ENCODE measurements at places on chromosomes 12 and 14.

- DNase-seq, result no peak
Measured at GRCh38 chr14:81312289-81312876, 87.7 kb downstream of the STON2 start.

DNA sequence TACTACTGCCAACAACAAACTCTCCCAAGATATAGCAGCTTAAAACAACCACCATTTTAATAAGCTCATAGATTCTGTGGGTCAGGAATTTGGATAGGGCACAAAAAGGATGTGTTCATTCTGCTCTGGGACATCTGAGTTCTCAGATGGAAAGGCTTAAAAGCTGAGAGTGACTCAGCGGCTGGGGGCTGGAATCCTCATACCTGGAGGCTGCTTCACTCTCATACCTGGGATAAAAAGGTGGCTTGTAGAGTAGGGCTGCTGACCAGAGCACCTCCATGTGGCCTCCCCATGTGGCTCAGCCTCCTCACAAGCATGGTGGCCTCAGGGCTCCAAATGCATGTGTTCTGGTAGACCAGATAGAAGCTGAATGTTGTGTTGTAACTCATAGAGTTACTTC, 20.2 kb upstream of the PELI2 start:
- DNase-seq, result no peak

GRCh38 chr12:98438656-98439230, 76.6 kb upstream of the TMPO start:
- no peak for DNase-seq

DNA sequence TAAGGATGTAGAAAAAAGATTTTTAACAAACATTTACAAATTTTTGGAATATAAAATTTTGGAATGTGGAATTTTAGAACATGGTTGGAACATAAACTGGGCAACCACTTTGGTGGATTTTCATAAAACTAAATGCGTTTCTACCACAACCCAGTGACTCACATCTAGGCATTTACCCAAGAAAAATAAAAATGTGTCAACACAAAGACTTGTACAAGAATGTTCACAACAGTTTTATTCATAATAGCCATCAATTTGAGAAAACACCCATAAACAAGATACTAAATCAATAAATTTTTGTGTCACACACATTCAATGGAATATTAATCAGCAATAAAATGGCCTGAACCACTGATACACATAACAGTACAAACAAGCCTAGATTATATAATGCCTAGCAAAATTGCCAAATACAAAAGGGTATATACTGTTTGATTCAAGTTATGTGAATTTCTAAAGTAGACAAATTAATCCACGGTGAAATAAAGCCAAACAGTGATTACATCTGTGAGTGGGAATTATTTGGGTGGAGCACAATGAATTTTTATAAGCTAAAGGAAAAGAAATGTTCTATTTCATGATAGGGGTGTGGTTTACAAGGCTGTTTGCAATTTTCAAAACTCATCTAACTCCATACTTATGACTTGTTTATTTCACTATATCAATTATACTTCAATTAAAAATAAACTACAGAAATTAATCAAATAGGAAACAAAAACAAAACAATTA, 415.2 kb upstream of the OR4E1 start:
- DNase-seq, result no peak

DNA sequence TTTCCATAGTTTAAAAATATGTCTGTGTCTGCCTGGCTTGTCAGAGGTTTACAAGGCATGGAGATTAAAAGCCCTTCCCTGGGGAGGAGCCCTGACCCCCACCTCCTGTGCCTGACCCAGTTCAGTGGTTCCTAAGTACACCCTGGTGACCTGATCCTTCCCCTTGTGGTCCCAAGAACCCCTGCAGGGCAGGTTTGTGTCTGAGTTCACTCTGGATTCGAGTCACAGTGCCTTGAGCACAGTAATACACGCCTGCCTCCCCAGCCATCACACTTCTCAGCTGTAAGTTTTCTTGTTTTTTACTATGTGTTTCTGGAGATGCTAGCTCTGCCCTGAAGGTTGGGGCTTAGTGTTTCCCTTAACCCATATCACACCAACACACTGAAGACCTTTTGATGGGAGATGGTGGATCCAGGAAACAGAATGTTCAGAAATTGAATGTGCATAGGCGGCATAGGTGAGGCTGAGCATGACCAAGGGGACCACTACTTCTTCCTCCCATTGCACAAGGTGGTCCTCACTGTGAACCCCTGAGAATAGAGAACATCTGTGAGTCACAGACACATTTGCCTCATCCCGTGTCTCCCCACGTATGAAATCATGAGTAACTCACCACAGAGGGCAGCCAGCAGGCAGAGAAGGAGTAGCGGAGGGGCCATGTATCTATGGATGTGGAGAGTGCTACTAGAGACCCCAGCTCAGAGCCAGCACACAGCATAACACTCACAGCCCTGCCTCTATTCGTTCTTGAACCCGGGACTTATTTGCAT, 962.9 kb downstream of the TMEM121 start:
- DNase-seq, result no peak
